ENCODE measurements at places on chromosomes 5 and 9.

- no peak for DNase-seq
Measured at GRCh38 chr5:138661291-138661960, 86.2 kb upstream of the HSPA9 start.

DNA sequence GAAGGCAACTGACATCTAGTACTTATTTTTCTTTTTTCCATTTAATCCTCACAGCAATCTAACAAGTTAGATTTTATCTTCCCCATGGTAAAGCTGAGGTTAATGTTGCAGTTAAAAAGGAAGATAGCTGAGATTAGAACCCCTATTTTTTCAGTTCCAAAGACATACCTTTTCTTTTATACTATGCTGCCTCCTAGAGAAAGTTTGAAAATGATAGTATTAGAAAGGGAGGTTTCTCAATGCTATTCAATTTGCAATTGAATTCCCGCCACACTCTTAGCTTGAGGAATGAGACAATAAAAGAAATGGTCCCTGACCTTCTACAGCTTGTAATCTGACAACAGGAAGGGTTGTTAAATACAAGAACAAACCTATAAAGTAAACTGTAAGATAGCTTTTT is 195.9 kb upstream of the TRIM32 start:
- no peak for DNase-seq

DNA sequence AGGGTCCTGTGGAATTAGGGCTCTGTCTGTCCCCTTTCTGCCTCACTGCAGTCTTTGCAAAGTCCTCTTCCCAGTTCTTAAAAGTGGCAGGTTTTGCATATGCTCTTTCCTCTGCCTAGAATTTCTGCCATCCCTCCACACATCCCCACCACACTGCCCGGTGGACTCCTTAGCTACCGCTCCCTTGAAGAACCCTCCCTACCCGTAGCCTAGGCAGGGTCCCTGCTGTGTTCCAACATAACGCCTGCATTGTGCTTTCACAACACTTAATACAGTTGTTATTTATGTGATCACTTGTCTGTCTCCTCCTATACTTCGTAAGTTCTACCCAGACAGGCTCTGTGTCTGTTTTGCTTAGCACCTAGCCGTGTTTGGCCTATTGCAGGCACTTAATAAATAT is 142.5 kb upstream of the DMRT1 start:
- DNase-seq, result no peak

- no peak for DNase-seq
Measured at GRCh38 chr9:124388275-124389048, 26.8 kb downstream of the PSMB7 start.

- DNase-seq, result peak; percentile 83
Measured at GRCh38 chr9:16689351-16689938, 181.0 kb downstream of the BNC2 start.

- no peak for DNase-seq
Measured at GRCh38 chr5:10202089-10202910, 47.4 kb downstream of the ATPSCKMT start.

Data from adrenal gland (tissue), 19 donors.